ENCODE measurements at places on chromosomes 5 and 9.

- H3K36me3 ChIP-seq = no peaks in the 10 kb centered on the region
- peak overlapping the region; percentile 25 for H3K27ac ChIP-seq
- DNase-seq = no peak
- peaks cover 58% of the 10 kb centered on the region for H3K4me1 ChIP-seq
These were observed 4.0 kb downstream of the TRAF1 start for GRCh38 chr9:120922404-120923195.

DNA sequence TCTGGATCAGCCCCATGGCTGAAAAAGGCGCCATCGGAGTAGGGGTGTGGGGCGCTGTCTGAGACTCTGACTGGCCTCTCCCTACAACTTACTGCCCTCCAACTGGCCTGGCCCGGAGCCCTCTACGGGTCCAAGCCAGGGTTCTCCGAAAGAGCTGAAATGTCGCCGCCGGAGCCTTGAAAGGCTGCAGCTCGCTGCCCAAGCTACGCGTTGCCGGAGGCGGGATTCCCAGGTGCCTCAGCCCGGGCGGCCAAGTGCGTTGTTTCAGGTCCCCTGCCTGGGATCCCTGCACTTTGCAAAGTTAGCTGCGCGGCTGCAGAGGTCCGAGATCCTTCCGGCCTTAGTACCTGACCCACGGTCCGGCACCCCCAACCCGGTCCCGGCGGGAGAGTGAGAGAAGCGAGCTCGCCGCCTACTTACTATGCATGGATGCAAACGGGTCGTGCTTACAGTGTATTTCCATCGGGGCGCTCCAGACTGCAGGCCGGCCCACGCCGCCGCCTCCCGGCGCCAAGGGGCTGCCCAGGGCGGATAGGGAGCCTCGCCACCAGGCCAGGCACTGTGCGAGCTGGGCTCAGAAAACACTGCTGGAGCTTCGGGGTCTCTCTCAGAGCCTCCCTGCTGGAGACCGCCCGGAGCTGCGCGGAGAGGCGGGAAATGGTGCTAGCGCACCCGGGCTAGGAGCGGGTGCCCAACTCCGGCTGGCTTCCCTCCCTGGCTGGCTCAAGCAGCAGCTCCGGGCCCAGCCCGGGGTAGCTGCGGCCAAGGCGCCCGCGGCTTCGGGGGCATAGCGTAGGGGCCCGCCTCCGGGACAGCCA lies 7.7 kb downstream of the PAX5 start:
- H3K4me1 ChIP-seq = peaks cover 43% of the 10 kb centered on the region
- no peak overlapping the region for H3K27ac ChIP-seq
- DNase-seq = no peak

DNA sequence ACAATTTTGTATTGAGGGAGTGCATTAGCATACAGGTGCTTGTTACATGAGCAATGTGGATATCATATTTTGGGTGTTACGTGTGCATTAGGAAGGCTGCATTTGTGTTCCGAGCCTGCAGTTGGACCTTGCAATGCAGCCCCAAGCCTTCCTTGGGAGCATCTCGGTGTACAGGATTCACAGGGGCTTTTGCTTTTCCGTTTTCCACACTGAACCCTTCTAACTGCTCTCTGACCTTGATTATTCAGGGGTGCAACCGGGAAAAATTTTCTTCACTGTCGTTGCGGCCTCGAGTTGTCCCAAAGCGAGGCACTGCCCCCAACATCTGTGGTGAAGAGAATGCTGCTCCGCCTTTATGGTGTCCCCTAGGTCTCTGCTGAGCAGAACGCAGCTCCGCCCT lies 80.1 kb upstream of the PLEKHG4B start:
- H3K27ac ChIP-seq = no peak overlapping the region
- H3K36me3 ChIP-seq = no peaks in the 10 kb centered on the region
- no peak for DNase-seq
- H3K4me1 ChIP-seq = no peaks in the 10 kb centered on the region
- H3K4me3 ChIP-seq = no peak overlapping the region

DNA sequence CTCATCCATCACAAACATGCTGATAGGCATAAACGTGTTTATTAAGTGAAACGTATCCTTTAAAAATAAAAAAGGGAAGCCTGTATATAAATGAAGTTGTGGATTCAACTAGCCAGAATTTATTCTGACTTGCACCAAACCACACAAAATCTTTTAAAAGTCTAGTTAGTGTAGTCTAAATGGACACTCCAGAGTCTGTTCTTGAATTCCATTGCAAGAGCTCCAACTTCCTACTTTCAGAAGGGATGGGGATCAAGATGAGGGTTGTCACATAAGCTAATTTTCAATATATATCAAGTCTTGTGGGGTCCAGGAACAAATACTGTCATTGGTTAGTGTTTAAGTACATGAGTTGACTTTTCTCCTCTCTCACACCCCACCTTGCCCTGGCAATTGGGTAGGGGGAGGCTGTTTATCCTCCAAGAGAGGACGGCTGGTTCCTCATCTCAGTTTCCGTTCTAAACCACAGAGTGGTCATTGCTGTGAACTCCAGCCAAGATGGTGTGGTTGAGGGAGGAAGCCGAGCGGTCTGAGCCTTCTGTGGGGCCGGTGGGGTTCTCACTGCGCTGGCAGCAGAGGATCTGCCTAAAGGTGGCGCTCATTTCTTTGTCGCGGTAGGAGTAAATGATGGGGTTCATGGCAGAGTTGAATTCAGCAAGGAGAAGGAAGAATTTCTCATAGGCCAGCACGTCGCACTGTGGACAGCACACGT lies 163.2 kb downstream of the LPAR1 start:
- no peaks in the 10 kb centered on the region for H3K27me3 ChIP-seq
- H3K36me3 ChIP-seq = no peaks in the 10 kb centered on the region
- no peak for DNase-seq
- no peak overlapping the region for H3K4me3 ChIP-seq
- H3K4me1 ChIP-seq = no peaks in the 10 kb centered on the region
- H3K27ac ChIP-seq = no peak overlapping the region

GRCh38 chr9:13915591-13916301 lies 398.2 kb downstream of the NFIB start:
- H3K4me1 ChIP-seq = no peaks in the 10 kb centered on the region
- no peaks in the 10 kb centered on the region for H3K36me3 ChIP-seq
- H3K4me3 ChIP-seq = no peak overlapping the region
- H3K27me3 ChIP-seq = no peaks in the 10 kb centered on the region
- DNase-seq = no peak
- H3K27ac ChIP-seq = no peak overlapping the region

Data from esophagus squamous epithelium (tissue), 5 donors.